Left renal cortex interstitium (tissue), 4 donors: ENCODE measurements at places on chromosomes 7 and 10.

GRCh38 chr7:149171892-149172533 is 23.3 kb upstream of the ZNF282 start:
- DNase-seq: no peak

DNA sequence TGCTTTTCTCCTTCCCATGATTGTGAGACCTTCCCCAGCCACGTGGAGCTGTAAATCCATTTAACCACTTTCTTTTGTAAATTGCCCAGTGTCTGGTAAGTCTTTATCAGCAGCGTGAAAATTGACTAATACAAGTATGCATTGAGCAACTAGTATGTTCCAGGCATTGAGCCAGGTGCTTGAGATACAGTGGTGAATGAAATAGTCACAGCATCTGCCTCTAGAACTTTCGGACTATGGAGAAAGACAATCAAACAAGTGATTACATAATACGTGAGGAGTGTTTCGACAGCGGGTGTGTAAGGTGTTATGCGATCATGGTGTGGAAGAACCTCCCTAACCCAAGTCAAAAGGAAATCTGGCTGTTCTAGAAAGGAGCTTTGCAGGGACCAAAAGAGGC is 21.6 kb upstream of the NUP205 start:
- DNase-seq: no peak

- DNase-seq: no peak
These were observed 141.5 kb upstream of the PPP2R2D start for GRCh38 chr10:131759347-131759746.

DNA sequence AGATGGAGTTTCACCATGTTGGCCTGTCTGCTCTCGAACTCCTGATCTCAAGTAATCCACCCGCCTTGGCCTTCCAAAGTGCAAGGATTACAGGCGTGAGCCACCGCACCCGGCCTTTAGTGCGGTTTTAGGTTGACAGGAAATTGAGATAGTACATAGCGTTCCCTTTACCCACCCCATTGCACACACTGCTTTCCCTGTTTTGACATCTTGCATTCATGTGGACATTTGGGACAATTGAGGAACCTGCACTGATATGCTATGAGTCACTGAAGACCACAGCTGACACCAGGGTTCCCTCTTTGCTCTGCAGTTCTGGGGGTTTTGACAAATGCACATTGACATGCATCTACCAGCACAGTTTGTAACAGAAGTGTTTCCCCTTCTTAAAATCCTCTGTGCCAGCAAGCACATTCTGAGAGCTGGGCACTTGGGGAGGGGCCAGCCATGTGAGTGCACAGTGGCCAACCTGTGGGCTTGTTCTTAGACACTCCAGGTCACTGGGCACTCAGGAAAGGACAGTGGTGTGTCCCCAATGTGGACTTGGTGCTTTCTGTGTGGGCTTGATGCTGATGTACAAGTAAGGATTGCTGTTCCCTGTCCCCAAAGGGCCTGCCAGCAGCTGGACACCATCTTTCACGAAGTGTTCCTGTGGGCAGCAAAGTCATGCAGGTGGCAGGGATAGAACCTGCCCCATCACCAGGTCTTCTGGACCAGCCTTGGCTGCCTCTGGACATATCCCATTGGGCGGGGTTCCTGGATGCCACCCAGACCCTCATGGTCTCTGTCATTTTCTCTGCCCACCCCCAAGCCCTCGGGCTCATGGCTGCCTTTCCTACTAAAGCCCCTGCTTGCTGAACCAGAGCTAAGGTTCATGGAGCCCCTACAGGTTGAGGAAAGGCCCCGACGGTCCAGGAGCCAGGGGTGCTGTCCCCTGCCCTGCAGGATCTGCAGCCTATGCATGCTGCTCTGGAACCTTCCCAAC is 579.8 kb downstream of the GLRX3 start:
- no peak for DNase-seq

DNA sequence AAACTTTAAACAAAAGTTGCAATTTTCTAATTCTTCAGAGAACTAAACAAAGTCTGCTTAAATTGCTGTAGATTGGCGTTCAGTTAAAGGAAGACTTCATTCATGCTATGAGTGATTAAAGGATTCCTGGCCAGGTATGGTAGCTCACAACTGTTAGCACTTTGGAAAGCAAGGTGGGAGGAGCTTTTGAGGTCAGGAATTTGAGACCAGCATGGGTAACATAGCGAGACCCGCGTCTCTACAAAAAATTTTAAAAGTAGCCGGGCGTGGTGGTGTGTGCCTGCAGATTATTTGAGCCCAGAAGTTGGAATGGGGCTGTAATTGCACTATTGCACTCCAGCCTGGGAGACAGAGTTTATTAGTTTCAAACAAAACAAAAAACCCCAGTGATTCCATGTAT is 13.5 kb upstream of the SCRN1 start:
- no peak for DNase-seq

- DNase-seq: no peak
These were observed 78.2 kb downstream of the RAB11FIP2 start for GRCh38 chr10:117968354-117969182.

DNA sequence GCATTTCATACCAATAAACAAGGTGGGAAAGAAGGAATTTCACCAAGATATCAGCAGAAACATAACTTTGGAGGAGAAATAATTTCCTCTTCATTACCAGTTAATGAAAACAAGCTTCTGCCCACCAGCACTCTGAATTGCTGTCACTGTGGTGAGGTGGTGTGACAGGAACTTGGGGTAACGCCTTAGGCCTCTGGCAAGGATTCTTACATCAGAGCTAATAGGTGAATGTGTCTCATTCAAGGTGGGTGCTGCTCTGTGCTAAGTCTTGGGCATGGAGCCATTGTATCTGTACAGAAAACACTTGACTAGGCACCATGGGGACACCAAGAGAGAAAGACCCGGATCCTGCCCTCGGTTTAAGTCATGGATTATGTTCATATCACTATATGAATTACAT is 8.3 kb upstream of the LOXL4 start:
- no peak for DNase-seq

GRCh38 chr10:60524541-60524940 is 134.9 kb upstream of the ANK3 start:
- no peak for DNase-seq

DNA sequence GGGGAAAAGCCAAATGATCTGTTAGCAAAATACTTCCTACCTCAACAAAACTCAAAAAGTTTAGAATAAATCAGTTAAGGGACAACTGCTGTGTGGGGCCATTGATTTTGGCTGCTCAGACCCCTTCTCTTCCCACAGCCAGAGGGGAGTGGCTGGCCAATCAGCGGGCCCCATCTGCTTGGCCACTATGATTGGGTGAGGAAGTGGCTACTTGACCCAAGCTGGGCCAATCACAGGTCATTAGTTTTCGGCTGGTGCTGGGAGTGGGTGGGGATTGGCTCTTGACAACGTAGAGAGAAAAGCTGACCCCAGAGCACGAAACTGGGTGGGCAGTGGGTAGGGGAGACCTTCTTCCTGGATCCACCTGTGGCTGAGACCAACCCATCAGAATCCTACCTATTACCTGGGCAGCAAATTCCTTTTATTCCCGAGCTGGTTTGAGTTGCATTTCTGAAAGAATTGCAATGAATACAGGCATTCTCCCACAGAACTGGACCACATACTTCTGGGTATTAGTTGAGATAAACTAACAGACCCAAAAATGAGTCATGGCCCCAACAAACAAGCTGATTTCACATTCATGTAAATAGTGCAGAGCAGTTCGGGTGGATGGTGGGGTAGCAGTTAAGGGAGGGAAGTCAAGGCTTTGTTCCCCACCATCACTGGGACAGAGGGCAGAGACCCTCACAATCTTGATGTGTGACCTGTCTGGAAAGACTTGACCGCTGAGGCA is 35.6 kb upstream of the HMX3 start:
- DNase-seq: no peak

DNA sequence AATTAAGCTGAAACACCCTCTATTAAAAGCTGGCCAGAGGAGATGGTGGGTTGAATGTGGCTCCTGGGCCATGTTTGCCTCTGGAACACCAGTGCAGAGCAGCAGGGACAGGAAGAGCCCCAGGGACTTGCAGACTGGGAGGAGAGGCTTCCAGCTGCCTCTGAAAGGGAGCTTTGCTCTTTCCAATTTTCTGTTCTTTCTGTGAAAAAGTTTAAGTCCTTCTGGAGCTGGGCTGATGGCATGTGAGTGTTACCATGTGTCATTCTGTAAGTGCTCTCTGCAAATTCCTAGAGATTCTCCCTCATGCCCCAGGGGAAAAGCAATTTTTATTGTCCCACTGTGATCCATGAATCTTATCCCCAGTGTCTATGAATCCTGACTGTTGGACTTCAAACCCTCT is 112.8 kb upstream of the LANCL2 start:
- DNase-seq: no peak

DNA sequence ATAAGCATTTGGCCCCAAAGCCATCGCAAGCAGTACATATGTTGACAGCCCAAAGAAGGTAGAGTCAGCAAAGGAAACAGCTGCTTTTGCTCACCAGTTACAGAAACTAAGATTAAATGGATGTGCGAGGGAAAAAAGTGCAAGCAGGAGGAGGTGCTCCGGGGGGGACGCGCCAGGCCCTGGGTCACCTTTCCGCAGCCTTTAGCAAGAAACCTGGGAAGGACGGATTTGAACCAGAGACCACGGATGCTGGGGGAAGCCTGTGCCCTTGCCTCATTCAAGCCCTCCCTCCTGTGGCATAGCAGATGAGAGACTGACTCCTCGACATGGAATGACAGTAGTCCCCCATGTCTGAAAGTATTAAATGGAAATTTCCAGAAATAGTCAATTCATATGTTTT is 405.6 kb upstream of the PRKCQ start:
- no peak for DNase-seq

DNA sequence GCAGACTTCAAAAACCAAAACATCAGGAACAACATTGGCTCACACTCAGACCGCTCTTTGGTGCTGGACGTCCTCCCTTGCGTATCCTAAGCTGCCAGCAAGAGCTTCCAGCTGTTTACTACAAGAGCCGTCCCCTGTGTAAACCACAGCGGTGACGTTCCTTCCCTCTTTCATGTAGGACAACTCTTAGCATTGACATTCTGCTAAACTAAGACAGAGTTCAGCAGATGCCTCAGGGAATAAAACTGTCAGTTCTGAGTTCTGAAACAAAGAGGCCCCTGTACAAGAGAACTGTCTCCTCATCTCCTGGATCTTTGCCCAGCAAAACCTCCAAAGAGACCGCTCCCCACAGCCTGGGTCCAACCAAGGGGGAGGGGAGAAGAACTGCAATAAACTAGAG is 57.8 kb upstream of the OPALIN start:
- DNase-seq: no peak

- DNase-seq: no peak
These were observed 150.5 kb downstream of the PTPN20 start for GRCh38 chr10:47061776-47062175.

DNA sequence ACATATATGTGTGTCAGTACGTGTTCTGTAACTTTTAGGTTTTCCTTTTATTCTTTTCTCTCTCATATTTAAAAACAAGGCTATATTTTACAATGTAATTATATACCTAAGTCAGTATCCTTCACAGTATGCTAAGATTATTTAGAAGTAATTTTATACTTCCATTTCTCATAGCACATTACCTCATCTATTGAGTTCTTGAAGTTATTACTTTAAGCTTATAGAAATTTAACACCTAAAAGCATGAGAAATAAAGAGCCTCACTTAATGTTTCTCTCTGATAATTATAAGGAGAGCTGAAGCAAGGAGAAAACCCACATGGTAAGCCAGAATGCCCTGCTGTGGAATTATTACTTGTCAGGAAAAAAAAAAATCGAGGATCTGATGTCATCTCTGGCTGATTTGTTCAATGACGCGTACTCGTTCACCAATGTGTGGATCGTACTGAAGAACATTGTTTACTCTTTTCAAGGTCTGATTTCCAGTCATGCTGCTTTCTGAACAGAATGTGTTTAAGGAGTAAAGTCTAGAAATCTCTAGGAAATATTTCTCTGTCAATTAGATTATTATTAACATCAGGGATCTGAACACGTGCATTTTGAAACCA is 21.9 kb downstream of the CACNB2 start:
- no peak for DNase-seq

GRCh38 chr10:74177140-74177677 is 26.2 kb downstream of the ADK start:
- no peak for DNase-seq

DNA sequence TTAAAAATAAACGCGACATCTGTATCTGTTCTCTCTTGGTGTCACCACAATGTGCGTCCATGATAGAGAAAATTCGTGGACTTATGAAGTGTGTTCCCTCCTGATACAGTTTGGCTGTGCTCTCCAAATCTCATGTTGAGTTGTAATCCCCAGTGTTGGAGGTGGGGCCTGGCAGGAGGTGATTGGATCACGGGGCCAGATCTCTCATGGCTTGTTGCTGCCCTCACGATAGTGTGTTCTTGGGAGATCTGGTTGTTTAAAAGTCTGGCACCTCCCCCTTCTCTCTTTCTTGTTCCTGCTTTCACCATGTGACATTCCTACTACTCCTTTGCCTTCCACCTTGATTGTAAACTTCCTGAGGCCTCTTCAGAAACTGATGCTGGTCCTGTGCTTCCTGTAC is 229.4 kb upstream of the MYO3A start:
- DNase-seq: no peak

DNA sequence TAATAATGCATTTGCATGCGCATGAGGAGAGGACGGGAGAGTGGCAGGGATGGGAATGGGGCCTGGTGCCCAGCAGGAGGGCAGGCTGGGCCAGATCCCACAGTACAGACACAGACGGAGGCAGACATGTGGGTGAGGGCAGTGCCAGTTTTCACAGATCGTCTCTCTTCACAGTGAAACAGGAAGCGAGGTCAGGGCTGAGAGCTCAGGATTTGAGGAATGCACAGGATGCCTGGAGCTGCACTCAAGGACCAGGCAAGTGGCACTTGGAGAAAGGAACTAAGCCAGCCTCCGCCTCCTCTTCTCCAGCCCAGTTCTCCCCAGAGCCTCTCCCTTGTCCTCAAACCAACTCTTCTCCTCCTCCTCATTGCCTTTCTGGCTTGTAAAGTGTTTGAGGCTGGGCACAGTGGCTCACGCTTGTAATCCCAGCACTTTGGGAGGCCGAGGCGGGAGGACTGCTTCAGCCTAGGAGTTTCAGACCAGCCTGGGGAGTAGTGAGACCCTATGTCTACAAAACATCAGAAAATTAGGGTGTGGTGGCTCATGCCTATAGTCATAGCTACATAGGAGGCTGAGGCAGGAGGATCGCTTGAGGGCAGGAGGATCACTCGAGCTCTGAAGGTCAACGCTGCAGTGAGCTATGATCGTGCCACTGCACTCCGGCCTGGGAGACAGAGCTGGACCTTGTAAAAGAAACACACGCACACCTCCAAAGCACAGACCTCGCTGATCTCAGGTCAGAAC is 115.2 kb downstream of the HIP1 start:
- no peak for DNase-seq
